HFF-Myc (cell line): ENCODE measurements at places on chromosomes 3 and 15.

DNA sequence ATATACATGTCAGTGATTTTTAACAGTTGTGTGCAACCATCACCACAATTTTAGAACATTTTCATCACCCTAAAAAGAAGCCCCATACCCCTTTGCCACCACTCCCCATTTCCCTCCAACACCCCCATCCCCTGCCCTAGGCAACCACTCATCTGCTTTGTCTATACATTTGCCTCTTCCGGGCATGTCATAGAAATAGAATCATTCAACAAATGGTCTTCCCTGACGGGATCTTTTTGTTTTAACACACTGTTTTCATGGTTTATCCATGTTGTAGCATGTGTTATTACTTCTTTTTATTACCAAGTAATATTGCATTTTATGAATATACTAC lies 4.0 kb downstream of the VILL start:
- DNase-seq, result no peak

DNA sequence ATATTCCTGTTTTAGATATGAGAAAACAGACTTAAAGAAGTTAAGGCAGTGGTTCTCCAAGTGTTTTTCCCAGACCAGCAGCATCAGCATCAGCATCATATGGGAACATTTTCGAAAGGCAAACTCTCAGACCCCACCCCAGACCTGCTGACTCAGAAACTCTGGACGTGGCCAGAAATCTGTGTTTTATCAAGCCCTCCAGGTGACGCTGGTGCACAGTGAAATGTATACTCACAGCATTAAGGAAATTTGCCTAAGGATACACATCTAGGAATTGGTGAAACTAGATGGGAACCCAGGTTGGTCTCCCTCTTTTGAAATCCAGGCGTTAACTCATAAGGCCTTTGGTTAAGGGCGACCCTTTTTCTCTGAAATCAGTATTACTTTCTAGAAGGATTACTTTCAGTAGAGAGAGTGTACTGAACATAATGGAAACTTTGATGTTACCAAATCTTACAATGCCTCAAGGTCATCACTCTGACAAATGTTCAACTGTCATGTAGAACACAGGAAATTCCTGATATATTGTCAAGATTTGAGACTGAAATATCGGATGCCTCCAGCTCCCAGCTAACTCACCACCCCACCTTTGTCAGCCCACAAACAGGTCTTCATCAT lies 910.2 kb downstream of the ROBO1 start:
- no peak for DNase-seq

GRCh38 chr3:66703501-66703900 lies 202.7 kb upstream of the LRIG1 start:
- no peak for DNase-seq

DNA sequence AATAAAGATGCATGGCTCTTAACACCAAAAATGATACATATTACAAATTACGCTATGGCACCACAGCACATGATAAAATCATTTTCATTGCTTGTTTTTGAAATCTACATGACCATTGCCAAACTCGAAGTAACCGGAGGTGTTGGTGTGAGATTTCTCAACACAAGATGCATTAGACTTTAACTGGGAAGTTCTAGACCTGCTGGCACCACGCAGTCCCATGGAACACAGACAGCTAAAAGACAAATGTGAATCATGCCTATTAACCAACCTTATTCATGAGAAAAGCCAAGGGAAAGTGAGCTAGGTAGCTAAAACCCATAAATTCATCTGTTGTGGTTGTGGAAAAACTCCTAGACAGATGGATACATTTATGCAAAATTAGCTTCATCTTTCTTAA lies 595.4 kb downstream of the FOXP1 start:
- DNase-seq, result no peak

- DNase-seq, result no peak
Observed at GRCh38 chr3:138468886-138469285, 34.5 kb downstream of the ESYT3 start.

DNA sequence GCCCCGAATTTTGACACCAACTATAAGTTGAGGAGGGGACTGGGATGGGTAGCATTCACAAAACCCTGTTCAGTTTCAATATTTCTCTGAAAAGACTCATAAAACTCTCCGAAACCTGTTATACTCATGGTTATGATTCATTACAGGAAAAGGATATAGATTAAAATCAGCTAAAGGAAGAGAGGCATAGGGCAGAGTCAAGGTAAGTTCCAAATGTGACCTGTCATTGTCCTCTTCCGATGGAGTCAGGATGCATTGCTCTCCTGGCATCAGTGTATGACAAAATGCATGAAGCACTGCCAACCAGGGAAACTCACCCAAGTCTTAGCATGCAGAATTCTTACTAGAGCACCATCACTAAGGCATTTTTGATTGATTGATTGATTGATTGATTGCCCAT lies 525.0 kb upstream of the NAALADL2 start:
- DNase-seq, result no peak

GRCh38 chr3:72591522-72592421 lies 256.5 kb downstream of the SHQ1 start:
- DNase-seq, result peak; percentile 76

GRCh38 chr3:186530415-186530814 lies 13.8 kb downstream of the CRYGS start:
- no peak for DNase-seq
